ENCODE measurements at places on chromosomes 1 and 21.

GRCh38 chr1:183635099-183635605 lies 431 bp downstream of the ARPC5 start:
- DNase-seq = no peak

GRCh38 chr1:237655778-237656177 lies 234.9 kb downstream of the ZP4 start:
- no peak for DNase-seq

DNA sequence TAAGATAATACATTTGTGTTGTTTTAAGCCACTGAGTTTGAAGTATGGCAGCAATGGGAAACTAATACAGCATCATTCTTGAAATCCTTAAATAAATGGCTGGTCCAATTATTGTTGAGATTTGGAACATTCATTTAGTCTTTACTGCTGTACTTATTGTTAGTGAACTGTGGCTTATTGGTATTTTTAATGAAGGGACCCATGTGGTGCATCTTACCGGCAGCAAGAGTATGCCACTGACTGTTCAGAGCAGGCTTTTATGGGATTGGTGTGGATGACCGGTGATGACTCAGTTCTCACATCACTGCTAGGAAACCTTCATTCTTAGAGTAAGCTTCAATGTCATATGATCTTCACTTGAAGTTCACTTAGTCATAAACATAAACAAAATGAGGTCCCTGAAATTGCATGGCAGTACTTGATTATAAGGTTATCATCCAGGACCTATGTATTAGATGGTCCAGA lies 31.5 kb downstream of the PRKAA2 start:
- DNase-seq = peak; percentile 66

DNA sequence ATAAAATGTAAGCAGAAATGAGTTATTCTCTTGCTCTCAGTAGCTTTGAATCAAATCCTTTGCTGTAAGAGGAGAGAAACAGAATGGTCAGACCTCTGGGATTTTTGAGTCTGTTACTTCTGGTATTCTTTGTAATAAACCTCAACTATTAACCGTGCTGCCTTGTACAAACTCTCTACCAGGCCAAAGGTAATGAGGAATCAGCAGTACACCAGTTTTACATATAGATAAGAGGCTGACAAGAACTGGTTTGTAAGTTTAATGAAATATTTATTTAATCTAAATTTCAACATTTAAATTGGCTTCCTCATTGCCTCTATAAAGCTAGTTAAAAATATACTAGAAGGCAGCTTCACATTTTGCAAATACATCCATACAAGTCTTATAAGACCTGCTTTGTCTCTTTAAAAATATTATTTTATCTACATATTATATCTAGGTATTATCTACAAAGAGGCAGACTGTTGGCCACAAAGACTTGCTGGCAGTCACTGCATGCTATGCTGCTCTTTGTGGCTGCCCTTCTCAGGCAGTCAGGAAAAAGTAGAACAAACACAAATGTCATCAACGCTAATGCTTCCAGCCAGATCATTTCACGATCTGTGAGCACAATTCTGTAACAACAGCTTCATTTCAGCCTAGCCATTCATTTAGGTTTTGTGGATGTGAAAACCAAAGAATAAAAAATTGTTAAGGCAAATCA lies 173.0 kb downstream of the GABPA start:
- DNase-seq = no peak

DNA sequence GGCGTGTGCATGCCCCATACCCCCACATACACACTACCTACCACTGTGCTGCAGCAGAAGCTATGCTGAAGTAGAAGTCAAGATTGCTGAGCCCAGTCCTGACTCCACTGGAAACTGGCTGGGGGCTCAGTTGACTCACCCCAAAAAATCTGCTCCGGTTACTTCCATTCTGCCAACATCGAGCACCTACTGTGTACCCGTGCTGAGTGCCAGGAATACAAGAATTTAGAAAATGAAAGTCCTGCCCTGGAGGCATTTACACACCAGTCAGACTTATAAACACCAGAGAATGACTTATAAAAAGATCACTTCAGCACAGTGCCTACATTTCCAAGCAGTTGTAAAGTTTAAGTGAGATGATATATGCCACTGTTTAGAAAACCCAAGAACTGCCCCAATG lies 99.1 kb downstream of the NMNAT2 start:
- no peak for DNase-seq

- DNase-seq = no peak
Observed at GRCh38 chr1:189880135-189880534, 597.5 kb downstream of the BRINP3 start.

DNA sequence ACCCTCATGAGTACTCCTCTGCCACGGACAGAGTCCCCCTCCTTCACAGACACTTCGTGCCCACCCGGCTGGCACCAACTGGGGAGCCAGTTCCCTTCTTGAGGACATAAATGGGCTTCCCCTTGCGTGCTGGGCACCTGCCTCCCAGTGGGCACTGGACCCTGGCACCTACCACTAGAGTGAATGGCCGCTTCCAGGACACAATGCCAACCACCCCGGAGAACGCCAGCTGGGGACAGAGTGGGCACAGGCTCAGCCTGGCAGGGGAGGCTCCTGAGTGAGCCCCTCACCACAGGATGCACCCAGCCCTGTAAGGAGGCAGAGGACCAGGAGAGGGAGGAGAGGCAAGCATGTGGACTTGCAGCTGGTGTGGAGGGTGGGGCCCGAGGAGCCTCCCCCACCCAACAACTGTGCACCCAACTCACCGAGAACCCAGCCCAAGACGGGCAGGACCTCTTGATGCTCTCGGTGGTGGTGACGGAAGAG lies 1.0 kb downstream of the ENTREP3 start:
- DNase-seq = no peak

DNA sequence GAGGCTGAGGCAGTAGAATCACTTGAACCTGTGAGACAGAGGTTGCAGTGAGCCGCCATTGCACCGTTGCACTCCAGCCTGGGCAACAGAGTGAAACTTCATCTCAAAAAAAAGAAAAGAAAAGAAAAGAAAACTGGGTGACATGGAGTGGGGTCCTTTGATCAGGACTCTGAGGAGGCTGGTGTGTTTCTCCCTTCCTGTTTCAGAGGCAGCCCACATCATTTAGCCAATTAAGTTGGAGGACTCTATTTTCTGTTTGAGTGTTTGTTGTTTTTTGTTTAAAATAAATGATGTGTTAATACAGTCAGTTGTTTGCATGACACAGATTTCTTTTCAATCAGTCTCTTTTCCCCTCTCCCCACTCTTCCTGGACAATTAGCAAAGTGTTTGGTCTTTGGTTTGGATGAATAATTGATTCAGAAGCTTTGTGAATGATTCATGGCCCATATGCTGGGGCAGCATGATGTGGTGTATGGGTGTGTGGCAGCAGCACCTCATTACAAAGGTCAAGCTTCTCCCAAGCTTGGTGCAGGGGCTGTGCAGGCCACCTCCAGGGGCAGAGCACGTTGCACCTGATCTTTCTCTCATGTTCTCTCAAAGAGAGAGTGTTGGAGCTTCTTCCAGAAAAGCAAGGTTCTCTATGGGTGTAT lies 48.8 kb downstream of the CACNA1E start:
- no peak for DNase-seq

DNA sequence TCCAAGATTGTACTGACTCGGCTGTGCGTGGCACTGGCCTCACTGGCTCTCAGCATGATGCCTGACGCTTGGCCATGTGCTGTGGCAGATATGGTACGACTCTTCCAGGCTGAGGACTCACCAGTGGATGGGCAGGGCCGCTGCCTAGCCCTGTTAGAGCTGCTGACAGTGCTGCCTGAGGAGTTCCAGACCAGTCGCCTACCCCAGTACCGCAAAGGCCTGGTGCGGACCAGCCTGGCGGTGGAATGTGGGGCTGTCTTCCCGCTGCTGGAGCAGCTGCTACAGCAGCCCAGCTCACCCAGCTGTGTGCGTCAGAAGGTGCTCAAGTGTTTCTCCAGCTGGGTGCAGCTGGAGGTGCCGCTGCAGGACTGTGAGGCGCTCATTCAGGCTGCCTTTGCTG lies 2.9 kb downstream of the IPO13 start:
- DNase-seq = no peak

DNA sequence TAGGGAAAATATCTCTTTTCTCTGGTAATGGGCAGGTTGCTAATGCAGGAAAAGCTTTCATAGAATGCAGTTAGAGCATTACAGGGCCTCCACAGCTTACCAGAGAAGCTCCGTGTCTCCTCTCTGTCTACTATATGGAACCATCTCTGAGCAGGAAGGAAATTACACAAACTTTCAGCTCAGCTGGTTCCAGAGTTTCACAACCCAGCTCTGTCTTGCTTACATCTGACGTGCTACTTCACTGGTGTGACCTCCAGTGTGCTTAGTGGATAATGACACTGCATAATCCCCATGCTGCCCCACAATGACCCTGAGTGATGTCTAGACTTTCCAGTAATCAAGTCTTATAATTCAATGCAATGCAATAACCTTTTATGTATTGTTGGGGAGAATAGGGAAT lies 4.3 kb upstream of the FGGY start:
- peak; percentile 73 for DNase-seq
